ENCODE measurements at places on chromosomes 13 and 19. TPM values are rescaled to one million over a fixed set of nuclear protein-coding genes. Genes with fewer than 3 reads are reported as not detected.

The LGI4 gene
- 0.29 TPM for total RNA-seq

The MCF2L gene
- 0.33 TPM for total RNA-seq

The DHDH gene
- total RNA-seq: not detected

The SLC25A41 gene
- total RNA-seq: under 0.01 TPM

The MYH14 gene
- not detected for total RNA-seq

The MED29 gene
- 34.4 TPM for total RNA-seq

The PEAK3 gene
- not detected for total RNA-seq

The ZNF578 gene
- total RNA-seq: 7.0 TPM

The VSTM1 gene
- not detected for total RNA-seq

The ZNF320 gene
- total RNA-seq: 14.8 TPM

The ZNF878 gene
- not detected for total RNA-seq

The MTUS2 gene
- total RNA-seq: not detected

The POGLUT2 gene
- 13.6 TPM for total RNA-seq

The DMKN gene
- 13.6 TPM for total RNA-seq

All from smooth muscle cell of trachea (primary cell).